ENCODE measurements at places on chromosomes 16 and 17.

DNA sequence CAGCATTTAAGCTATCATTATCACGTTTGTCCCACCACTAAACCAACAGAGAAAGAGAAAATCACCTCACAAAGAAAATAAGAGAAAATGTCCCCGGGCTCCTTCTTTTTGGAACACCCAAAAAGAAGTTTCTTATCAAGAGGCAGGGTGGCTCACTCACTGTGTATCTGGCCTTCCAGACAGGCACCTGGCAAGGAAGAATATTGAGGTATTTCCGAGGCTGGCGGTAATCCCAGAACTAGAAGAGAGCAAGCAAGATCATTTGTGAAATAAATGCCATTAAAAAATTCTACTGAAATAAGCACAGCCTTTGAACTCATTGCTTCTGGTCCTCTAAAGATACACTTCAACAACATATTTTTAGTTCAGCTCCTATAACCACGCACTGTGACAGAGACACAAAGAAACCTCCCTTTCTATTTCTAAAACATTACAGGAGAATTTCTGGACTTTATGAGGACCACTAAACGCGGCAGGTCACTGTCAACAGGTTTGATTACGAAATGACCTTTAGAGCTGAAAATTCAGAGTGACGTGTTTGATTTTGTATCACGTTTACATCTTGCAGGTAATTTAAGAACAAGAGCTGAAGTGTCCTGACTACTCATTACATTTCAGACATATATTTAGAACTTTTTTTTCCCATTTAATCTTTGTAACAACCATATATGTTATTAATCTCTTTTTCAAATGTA is 61.0 kb downstream of the WDR59 start:
- DNase-seq, result no peak

GRCh38 chr17:77408284-77408683 is 267.5 kb downstream of the SEC14L1 start:
- DNase-seq, result no peak

- no peak for DNase-seq
Observed at GRCh38 chr17:40268141-40268712, 19.5 kb upstream of the CDC6 start.

DNA sequence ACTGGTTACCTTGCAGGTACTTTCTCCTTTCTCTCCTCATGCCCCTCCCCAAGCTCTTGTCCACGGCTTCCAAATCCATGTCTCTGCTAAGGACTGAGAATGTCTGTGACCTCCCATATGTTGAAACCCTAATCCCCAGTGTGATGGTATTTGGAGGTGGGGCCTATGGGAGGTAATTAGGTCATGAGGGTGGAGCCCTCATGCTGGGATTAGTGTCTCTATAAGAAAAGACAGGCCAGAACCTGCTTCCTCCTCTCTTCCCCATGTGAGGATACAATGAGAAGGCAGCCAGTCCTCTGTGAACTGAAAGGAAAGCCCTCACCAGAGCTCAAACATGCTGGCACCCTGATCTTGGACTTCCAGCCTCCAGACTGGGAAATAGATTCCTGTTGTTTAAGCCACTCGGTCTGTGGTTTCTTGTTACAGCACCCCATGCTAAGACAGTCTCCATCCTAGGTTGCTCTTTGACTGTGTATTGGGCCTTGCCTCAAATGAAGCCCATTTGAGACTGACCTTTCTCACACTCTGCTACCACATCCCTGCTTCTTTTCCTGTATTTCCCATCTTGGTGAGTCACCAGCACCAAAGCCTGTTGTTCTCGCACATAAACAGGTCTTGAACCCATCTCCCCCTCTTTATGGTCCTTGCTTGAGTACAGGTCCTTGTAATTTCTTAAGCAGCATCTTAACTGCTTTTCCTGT is 135.0 kb downstream of the CDK5R1 start:
- DNase-seq, result no peak
